ENCODE measurements at places on chromosomes 7 and 10.

DNA sequence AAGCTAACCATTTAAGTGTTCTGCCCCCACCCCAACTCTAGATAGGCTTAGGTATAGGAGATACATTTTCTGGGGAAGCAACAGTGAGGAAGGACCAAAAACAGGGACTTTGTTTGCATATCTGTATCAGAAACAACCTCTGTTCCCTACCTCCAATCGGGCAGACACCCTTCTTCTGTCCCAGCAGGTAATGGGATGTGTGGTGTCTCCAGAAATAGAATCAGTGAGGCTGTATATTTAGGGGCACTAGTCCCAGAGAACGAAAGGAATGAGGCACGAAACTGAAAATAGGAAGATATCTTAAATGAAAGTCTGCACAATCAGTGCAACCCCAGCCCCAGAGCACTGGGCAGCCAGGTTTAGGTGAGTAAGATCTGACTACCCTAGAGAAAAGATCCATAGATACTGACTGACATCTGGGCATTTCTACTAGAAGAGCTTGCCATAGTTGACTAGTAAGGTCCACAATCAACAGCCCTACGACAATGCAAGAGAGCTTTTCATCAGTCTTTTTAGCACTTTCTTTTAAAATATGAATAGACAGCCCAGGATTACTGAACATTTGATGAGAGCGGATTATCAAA, 28.1 kb downstream of the PLEKHA1 start:
- no peak for DNase-seq

DNA sequence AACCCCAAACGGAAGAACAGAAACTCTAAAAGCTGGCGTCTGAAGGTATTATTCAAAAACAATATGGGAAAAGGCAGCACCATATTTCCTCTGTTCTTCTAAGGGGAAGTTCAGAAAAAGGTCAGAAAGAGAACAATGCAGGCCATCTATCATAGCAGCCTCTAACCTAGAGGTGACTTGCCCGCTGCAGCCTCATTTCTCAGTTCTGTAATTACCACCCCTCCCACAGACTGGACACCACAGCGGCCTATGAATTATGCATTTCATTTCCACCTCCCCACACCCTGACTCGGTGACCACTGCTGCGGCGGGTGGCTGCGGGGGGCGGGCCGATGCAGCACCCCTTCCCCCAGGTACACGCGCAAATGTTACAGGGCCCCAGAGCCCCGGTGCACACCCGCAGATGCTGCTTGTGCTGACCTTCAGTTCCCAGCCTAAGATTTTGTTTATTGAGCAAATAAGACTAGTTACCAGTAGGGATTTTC, 125.5 kb downstream of the CLEC2L start:
- DNase-seq, result no peak

DNA sequence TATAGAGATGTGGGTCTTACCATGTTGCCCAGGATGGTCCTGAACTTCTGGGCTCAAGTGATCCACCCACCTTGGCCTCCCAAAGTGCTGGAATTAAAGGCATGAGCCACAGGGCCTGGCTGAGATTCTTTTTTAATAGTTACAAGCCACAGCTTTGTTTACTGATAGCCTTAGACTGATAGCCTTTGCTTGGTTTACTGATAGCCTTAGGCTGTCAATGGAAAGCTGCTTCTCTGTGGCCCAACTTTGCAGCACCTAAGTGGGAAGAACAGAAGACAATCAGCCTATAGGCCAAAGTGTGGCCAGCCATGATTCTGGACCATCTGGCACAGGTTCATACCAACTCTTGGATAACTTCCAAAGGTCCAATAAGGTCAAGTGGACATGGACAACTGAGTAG, 24.1 kb upstream of the CDCA7L start:
- DNase-seq, result no peak

DNA sequence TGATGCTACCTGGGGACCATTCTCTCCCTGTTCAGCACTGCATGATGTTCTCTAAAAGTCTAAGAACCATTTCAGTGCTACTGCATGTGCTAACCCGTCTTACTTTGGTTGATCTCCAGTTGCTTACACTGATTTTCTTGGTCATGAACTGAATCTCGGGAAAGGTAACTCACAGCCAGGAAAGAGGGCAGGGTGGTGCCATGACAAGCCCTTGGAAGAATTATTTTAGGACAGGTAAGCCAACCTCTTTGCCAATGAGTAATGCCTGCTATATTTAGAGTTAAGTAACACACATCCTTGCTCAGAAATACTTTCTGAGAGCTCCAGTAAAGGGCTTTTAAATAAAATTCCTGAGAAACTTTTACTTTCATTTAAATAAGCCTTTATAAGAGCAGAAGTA, 126.7 kb downstream of the ARL4A start:
- no peak for DNase-seq

DNA sequence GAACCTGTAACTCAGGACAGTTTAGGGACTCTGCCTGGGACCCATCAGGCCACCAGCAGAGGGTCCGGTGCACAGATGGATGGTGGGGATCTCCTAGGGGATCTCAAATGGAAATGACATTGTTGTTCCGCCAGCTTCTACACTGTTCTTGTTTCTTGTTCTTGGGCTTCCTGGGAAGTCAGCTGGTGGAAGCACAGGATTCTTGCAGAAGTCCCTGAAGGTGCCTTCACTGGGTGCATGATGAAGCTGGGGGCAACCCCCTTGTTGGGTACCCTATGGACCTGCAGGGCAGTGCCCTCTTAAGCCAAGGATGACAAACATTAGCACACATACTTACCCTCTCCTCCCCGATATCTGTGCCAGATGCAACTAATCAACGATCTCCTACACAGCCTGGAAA, 18.6 kb downstream of the SFTPD start:
- no peak for DNase-seq

GRCh38 chr10:35927990-35928488, 285.9 kb upstream of the FZD8 start:
- no peak for DNase-seq

DNA sequence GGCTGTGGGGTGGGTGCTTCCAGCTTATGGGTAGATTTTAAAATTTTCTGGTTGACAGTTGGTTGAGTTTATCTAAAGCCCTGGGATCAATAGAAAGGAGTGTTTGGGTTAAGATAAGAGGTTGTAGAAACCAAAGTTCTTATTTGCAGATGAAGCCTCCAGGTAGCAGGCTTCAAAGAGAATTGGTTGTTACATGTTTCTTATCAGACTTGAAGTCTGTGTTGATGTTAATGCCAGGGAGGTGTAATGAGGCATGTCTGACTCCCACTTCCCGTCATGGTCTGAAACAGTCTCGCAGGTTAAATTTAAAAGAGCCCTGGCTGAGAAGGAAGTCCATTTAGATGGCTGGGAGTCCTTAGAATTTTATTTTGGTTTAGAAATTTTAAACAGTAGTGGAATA, 165.2 kb upstream of the TMEM72 start:
- no peak for DNase-seq

GRCh38 chr10:17430647-17431355, 23.6 kb downstream of the ST8SIA6 start:
- DNase-seq, result peak; percentile 58

- no peak for DNase-seq
Observed at GRCh38 chr7:159226011-159226702, 81.5 kb upstream of the VIPR2 start.

DNA sequence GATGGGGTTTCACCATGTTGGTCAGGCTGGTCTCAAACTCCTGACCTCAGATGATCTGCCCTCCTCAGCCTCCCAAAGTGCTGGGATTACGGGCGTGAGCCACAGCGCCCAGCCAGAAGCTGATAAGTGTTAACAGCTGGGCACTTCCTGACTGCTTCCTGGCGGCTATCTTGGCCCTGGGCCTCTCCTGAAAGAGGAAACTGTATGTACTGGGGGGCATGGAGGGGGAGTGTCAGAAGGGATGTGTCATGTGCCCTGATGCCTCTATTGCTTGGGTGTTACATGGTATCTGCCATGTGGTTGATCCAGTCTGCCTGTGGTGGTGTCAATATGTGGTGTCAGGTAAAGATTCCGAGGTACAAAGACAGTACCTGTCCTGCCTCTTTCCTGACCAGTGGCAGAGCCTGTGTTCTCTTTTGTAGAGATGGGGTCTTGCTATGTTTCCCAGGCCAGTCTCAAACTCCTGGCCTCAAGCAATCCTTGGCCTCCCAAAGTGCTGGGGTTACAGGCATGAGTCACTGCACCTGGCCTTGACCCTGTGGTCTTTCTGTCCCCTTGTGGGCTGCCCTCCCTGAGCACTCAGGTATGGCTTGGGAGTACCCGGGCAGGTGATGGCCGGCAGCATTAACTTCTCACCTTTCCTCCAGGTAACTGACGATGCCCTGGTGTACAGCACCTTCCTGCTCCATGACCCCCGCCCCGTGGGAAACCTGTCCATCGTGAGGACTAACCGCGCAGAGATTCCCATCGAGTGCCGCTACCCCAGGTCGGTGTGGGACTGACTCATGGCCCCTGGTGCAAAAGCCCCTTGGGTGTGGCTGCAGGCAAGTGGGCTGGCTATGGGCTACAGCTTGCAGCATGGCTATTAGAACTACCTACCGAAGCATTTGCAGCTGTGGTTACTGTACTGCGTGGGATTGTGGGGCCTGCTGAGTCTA, 4.4 kb downstream of the ZP3 start:
- DNase-seq, result no peak

GRCh38 chr7:123051916-123052315, 56.4 kb upstream of the TAS2R16 start:
- no peak for DNase-seq

GRCh38 chr7:70512761-70513160, 619.2 kb upstream of the GALNT17 start:
- no peak for DNase-seq

DNA sequence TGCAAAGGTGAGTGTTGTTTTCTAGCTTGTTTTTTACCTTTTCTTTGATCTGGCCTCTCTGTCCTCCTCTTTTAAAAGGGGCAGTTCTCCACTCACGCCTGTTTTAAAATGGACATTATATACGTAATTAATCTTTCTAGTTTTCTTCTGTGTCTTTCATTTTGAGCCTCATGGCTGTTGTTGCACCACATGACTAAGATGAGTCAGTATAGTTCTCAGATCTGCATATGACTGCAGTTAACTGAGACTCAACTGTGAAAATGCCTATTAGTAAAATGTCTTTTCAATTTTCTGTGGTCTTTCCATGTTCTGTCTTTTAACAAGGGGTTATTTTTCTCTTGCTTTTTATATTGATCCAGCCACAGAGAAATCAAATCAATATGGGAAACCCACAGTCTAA, 296.1 kb downstream of the CDK14 start:
- DNase-seq, result no peak

GRCh38 chr10:86596266-86596665, 58.1 kb upstream of the OPN4 start:
- DNase-seq, result no peak

GRCh38 chr7:131506597-131506996, 49.8 kb downstream of the PODXL start:
- no peak for DNase-seq

- no peak for DNase-seq
Observed at GRCh38 chr10:129471447-129472175, 4.6 kb downstream of the MGMT start.

DNA sequence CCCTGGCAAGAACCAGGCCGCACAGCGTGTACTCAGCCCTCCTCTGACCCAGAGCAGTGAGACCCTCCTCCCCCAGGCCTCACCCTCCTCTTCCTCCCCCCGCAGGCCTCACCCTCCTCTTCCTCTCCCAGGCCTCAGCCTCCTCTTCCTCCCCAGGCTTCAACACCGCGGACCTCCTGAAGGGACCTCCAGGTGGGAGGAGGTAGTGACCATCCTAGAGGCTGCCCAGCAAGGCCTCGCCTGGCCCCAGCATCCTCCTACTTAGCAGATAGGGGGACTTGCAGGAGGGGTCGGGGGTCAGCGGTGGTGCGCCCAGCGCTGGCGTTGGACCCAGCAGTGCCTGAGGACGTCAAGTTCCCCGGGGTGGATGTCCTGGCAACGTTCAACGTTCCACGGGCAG, 270.8 kb downstream of the ELFN1 start:
- DNase-seq, result no peak

DNA sequence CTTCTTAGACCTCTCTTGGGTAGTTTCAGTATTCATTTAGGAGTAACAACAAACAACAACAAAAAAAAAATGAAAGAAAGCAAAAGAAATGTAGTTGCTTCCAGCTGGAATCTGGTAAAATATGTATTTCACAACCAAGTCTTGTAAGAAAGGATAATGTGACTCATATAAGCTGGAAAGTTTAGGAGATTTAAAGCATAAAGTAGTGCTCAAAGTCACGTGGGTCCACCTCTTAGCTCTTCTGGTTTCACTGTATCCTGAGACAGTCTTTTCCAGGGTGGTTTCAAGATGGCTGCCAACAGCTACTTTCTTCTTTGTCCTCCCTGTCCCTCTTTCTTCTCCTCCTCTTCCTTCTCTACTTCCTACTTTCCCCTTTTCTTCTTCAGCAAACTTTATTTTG, 69.5 kb upstream of the CDK13 start:
- no peak for DNase-seq

DNA sequence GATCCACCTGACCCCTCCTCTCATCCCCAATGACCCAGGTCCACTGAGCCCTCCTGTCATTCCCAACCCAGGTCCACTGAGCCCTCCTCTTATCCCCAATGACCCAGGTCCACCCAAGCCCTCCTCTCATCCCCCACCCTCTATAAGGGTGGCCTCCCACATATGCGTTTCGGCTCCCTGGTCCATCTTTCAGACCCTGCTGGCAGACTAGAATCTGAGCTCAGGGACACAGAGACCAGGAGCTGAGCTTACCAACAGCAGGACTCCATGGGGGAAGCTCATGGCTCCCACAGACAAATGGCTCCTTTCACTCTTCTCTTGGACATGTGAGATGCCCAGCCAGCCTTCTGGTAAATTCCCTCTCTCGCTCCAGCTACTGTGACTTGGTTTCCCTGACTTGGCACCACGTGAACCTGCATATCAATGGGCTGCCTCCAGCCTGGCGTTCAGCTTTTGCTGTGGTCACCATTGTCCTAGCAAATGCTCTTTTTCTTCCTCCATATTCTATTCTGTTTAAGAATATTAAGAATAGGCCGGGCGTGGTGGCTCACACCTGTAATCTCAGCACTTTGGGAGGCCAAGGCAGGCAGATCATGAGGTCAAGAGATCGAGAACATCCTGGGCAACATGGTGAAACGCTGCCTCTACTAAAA, 24.8 kb upstream of the INPP5A start:
- DNase-seq, result no peak

DNA sequence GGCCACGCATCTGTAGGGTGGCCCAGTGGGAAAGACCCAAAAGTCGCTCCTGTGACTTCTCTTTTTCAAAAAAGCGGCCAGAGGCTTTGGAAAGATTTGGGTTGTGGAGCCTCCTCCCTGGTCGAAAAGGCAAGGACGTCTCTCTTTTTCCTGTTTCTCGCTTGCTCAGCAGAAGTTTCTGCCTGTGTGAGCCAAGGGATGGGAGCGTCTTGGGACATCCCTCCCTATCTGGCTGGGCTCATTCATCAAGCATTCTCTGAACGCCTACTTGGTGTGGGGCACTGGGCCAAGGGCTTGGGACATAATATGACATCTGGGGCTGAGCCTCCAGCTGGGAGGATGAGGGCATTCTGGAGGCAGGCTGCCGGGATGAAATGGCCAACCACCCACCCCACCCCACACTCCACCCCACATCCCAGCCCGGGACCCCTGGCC, 120.9 kb downstream of the C10orf105 start:
- DNase-seq, result no peak

- no peak for DNase-seq
Observed at GRCh38 chr10:77756319-77757232, 119.0 kb upstream of the KCNMA1 start.

GRCh38 chr10:43251419-43252165, 15.3 kb downstream of the RASGEF1A start:
- DNase-seq, result no peak

GRCh38 chr10:122561212-122561611, 658 bp downstream of the DMBT1 start:
- no peak for DNase-seq

Data from stimulated activated CD4-positive, alpha-beta T cell treated with anti-CD3 and anti-CD28 coated beads, Interleukin-4, amount 100 ng/mL, for 4 hours (primary cell).